Body of pancreas (tissue), 4 donors: ENCODE measurements at places on chromosomes 11 and 22. TPM values are rescaled to one million over a fixed set of nuclear protein-coding genes. Genes with fewer than 3 reads are reported as not detected.

The SART1 gene
- total RNA-seq, result 27.5 TPM

The SCGB1C1 gene
- not detected for total RNA-seq

The TBX1 gene
- total RNA-seq, result not detected

The OR52A5 gene
- total RNA-seq, result not detected

The TRIM49 gene
- not detected for total RNA-seq

The MRGPRX3 gene
- not detected for total RNA-seq

The CLMP gene
- total RNA-seq, result 22.1 TPM

The CRYBA4 gene
- not detected for total RNA-seq

The TMEM121B gene
- not detected for total RNA-seq

The UQCR10 gene
- total RNA-seq, result 27.4 TPM

The CFAP68 gene
- total RNA-seq, result 7.8 TPM

The FEN1 gene
- total RNA-seq, result 2.6 TPM

The GSTT2 gene
- not detected for total RNA-seq

The PAFAH1B2 gene
- 44.9 TPM for total RNA-seq

The DBX1 gene
- total RNA-seq, result not detected
